ENCODE measurements at places on chromosomes 7 and 10.

DNA sequence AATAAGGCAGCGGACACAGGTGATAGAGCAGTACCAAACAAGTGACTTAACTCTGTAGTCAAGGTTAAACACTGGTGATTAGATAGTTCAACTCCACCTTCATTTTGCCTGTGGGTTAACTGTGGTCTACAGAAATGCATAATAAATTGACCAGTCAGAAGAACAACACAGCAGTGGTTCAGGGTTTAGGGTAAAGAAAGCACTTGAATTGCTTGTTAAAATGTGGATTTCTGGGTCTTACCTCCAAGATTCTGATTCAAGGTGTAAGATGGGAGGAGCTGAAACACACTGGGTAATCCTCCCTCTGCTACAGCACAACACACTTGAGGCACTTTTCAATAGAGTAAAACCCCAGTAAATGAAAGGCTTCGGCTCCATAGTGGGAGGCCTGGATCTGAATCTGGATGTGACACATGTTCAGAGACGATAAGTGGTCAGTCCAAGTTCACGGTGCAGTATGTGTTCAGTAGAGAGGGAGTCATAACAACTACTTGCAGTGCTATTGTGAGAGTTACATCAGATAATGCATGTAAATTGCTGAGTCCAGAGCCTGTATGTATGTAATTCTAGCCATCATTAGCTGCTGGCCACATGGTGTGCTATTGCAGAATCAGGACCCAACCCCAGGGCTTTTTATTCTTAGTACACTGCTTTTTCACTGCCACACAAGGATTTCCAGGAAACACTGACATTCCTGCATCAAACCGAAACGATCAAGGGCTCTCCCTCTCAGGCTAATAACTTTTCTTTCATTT is 141.7 kb downstream of the SORCS1 start:
- DNase-seq, result no peak

DNA sequence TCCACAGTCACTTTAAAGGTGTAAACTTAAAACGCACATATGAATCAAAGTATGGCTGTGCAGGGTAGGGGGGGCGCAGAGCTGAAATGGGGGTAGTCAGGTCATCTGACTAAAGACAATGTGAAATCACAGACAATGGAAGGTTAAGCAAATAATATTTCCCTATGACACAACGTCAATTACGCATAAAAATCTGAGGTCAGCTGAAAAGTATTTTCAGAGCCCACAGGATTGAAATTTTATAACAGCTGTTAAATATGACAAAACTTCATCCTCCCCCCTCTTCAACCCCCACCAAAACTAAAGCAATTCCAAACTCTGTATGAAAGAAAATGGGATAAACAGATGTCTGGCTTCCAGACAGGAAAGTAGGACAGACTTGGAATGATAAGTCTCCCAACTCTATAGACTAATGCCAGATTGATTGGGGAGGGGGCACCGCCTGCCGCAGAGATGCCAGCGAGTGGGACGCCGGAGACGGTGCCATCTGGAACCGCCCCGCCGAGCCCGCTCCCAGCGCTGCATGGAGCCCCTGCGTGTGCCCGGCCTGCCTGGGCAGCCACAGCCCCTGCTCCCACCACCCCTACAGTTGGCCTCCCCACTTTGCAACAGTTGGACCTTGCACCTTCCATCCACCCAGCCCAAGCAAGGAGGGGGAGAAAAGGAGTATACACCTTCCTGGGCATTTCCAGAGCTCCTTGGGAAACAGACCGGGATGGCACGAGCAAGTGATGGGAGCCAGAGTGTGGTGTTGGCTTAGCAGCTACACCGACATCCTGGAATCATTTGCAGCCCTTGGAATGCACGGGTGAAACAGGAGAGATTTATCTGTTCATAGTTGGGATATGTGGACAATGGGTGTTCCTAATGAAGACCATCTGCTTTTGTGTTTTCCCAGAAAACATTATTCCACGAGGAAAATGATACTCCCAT is 10.7 kb downstream of the EBF3 start:
- no peak for DNase-seq

DNA sequence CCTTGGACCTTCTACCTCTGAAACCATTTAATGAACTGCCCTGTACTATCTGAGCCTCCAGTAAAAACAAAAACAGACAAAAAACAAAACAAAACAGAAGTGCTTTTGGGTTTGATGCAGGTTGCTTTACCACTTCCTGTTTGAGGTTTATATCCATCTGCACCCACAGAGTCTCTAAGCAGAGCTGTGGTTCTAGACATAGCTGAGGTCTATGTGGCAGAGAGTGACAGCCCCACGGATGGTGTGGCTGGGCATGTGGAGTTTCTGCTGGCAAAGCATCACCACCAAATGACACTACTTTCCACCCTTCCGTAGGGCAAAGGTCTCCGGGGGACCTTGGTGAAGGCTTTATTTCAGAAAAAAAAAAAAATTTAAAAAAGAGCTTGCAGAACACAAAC is 754.2 kb downstream of the GRID1 start:
- DNase-seq, result peak; percentile 80

GRCh38 chr10:103692952-103693811 is 162.2 kb downstream of the SH3PXD2A start:
- peak; percentile 30 for DNase-seq

DNA sequence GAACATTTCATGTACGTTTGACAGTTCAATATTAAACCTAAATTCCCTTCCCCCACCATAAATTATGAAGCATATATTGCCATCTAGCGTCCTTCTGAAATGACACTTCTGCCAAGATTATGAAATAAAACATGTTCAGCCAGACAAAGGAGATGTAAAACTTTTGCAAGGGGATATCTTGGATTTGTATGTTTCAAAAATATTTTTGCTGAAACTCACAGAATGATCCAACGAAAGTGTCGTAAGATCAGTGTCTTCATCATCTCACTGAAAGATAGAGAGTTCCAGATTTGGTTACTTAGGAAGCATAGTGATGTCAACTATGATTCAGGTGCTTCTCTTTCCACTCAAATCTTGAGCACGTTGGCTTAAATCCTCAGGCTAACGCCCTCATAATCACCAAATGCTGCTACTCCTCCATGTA is 904.3 kb downstream of the XPNPEP1 start:
- no peak for DNase-seq

DNA sequence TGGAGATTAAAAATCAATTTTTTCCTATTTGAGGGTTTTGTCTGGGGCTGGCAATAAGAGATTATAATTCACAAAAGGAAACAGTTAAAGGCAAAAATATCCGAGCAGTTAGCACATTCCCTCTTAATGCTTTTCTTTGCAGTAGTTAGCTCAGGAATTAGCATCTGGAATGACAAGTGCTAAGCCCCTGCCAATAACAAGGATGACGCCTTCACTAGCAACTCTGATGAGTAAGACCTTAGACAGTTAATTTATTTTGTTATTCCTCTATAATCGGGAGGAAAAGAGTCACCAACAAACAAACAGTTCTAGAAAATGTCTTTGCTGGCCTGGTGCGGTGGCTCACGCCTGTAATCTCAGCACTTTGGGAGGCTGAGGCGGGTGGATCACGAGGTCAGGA is 151.3 kb downstream of the TRIL start:
- DNase-seq, result no peak

GRCh38 chr10:50653142-50653541 is 29.4 kb upstream of the SGMS1 start:
- DNase-seq, result peak; percentile 23

DNA sequence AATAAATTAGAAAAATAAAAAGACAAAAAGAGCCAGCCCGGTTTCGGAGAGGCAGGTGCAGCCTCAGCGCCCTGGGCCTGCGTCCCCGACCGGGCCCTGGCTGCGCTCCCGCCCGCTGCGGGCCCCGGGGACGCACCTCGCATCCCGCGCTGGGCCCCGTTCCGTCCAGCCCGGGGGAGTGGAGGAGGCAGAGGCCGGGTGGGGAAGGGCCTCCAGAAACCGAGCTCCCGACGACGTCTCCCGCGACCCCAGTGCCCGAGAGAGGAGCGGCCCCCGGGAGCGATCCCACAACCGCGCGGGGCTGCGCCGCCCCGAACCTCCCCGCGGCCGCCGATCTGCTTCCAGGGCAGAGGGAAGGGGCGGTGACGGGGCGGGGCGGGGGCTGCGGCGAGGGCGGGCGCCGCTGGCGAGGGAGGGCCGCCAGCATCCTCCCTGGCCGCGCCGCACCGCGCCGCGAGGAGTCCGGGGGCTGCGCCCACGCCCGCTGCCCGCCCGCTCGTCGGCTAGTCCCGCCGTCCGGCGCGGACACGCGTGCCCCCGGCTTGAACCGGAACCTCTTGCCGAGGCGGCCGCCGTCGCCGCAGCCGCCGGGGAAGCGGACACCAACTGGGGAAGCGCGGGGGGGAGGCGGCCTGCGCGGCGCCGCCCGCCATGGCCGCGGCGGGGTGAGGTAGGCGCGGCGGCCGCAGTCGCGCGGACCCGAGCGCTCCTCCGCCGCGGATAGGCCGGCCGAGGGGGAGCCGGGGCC is at the start of gene CCNY:
TSS of gene CCNY (plus strand) at position 426 of the 748 bp plus-strand sequence. CDS start 545 bp downstream, outside the sequence.
- DNase-seq, result peak; percentile 82

DNA sequence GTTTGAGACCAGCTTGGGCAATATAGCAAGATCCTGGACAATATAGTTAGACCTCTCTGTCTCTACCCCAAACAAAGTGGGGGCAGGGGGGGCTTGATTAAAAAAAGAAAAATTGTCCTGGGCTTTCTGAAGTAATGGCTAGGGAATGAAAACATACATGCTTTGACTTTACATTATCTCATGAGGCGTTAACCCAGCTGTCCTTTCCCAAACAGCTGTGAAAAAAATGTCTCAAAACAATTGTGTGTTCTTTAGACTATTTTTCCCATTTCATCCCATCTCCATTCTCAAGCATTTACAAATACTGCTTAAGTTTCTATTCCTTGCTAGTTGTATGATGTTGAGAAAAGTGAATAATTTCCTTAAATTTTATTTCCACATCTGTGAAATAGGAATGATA is 27.0 kb upstream of the CDK13 start:
- no peak for DNase-seq

DNA sequence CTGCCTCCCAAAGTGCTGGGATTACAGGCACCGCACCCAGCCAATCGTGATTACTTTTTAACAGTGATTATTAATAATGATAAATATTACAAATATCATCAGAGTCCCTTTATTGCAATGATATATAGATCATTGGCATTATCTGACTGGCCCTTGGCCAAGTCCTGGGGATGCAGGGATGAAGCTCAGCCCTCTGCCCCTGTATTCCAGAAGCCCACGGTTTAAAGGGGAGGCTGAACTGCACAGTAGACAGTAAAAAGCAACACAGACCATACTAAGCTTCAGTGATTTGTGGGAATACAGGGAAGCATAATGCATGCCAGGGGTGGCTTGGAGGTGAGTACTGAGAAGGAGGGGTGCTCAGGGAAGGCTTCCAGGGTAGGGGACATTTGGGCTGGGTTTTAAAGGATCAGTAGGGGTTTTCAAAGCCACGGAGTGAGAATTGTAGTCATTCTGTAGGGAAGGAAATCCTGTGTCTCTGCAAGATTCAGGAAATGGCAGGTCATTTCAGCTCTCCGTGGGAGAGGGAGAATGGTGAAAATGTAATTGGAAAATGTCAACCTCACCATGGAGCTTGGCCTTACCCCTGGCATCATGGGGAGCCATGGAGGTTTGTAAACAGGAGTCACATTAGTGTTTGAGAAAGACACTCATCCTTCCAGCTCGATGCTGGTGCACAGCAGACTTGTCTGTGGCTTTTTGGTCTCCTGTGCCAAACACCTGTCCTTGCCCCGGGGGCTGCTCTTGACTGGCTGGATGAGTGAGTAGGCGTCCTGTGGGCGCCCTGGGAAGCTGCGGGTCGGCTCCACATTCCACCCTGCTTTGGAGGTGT is 8.8 kb downstream of the ADAMTS14 start:
- no peak for DNase-seq

DNA sequence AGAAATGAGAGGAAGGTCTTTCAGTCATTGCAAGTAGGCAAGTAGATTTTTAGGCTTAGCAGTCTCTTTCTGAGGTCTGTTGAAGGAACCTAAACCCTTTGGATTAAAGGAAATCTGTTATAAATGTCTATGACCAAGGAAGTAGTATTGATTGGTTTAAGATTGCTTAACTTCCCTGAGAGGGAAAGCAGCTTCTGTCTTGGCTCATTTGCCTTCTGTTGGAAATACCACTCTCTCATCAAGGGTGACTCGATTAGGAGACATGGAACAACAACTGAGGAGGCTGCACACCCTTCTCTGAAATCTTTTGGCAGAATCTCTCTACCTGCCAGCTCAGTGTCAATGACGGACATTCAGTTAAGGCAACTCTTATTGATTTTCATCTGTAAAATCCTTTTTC is 282.9 kb downstream of the PRKG1 start:
- no peak for DNase-seq

GRCh38 chr7:81645435-81645834 is 124.4 kb downstream of the HGF start:
- DNase-seq, result no peak

Measured in activated CD4-positive, alpha-beta T cell treated with anti-CD3 and anti-CD28 coated beads, Interleukin-10, Interleukin-2, amounts not matched to agents 100 ng/mL and 50 ng/mL, durations not matched to agents 16 hours and 8 hours (primary cell).